ENCODE measurements at places on chromosomes 7 and 10. TPM values are rescaled to one million over a fixed set of nuclear protein-coding genes. Genes with fewer than 3 reads are reported as not detected.

GRCh38 chr7:96377399-96377798 is 55.5 kb upstream of the SLC25A13 start:
- H3K27ac ChIP-seq: no peak overlapping the region
- H3K27me3 ChIP-seq: no peaks in the 10 kb centered on the region
- H3K4me1 ChIP-seq: peaks cover 17% of the 10 kb centered on the region

DNA sequence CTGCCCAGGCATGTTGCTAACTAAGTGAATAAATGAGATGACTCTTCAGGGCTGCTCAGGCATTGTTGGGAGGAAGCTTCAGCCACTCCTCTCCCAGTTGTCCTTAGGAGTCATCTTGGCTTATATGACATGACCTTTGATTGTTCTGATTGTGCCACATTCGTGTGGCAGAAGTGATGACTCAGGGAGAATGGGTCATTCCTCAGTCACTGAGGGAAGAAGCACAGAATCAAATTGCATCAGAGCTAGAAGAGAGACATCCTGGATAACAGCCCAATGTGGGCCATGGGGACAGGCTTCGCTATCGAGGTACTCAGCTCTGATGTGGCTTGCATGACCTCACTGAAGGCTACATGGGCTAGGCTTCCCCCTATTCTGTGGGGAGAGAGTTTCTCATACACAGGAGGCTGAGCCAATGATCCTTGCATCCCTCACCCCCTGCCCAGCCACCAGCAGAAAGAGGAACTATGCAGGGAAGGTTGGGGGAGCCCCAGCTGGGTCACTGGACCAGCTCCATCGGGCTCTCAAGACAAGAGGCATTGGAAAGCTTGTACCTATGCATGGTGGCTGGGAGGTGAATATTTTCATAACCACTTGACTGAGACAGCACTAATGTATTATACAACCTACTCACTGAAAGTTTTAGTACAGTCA is 6.0 kb upstream of the HMX3 start:
- H3K4me1 ChIP-seq: peaks cover 8% of the 10 kb centered on the region
- no peak overlapping the region for H3K27ac ChIP-seq
- H3K4me3 ChIP-seq: no peak overlapping the region
- no peaks in the 10 kb centered on the region for H3K36me3 ChIP-seq

The C10orf95 gene
- total RNA-seq: 1.1 TPM

The GPR85 gene
- total RNA-seq: 2.3 TPM

The RBAK gene
- 10.4 TPM for total RNA-seq

The THSD7A gene
- 6.1 TPM for total RNA-seq
